ENCODE measurements at places on chromosomes 3 and 15. TPM values are rescaled to one million over a fixed set of nuclear protein-coding genes. Genes with fewer than 3 reads are reported as not detected.

GRCh38 chr3:187739094-187739560, 6.1 kb downstream of the BCL6 start:
- no peak for DNase-seq

Gene KLHL40
- not detected for total RNA-seq

Gene SGO1
- total RNA-seq: 0.63 TPM

- DNase-seq: no peak
These were observed 20.2 kb downstream of the IL17RD start for GRCh38 chr3:57144952-57145351.

- DNase-seq: no peak
These were observed 1.6 kb downstream of the INSYN1 start for GRCh38 chr15:73751511-73751898.

DNA sequence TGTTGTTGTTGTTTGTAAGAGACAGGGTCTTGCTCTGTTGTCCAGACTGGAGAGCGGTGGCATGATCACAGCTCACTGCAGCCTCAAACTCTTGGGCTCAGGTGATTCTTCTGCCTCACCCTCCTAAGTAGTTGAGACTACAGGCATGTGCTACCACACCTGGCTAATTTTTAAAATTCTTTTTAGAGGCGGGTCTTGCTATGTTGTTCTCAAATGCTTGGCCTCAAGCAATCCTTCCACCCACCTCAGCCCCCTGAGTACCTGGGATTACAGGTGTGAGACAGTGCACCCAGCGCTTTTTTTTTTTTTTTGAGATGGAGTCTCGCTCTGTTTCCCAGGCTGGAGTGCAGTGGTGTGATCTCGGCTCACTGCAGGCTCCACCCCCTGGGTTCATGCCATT, 46.7 kb downstream of the TMOD3 start:
- no peak for DNase-seq

Gene TMC3
- not detected for total RNA-seq

- DNase-seq: no peak
These were observed 416.2 kb downstream of the IGSF11 start for GRCh38 chr3:118618247-118619040.

DNA sequence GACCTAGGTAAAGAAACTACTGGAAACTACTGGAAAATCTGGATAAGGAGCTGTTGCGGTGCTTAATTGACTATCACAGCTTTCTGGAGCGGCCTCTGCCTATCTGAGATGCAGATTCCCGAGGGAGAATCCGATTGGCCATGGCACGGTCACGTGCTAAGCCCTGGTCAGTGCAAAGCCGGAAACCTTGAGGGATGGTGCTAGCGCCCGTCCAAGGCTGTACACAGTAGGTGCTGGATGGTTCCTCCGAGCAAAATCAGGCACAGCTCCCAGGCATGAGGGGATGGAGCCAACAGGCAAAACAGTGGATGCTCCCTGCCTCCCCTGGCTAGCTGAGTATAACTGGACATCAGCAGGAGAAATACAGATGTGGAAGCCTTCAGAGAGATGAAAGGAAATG, 238.7 kb upstream of the HES1 start:
- no peak for DNase-seq

GRCh38 chr3:179898024-179898423, 138.7 kb downstream of the PEX5L start:
- DNase-seq: no peak

DNA sequence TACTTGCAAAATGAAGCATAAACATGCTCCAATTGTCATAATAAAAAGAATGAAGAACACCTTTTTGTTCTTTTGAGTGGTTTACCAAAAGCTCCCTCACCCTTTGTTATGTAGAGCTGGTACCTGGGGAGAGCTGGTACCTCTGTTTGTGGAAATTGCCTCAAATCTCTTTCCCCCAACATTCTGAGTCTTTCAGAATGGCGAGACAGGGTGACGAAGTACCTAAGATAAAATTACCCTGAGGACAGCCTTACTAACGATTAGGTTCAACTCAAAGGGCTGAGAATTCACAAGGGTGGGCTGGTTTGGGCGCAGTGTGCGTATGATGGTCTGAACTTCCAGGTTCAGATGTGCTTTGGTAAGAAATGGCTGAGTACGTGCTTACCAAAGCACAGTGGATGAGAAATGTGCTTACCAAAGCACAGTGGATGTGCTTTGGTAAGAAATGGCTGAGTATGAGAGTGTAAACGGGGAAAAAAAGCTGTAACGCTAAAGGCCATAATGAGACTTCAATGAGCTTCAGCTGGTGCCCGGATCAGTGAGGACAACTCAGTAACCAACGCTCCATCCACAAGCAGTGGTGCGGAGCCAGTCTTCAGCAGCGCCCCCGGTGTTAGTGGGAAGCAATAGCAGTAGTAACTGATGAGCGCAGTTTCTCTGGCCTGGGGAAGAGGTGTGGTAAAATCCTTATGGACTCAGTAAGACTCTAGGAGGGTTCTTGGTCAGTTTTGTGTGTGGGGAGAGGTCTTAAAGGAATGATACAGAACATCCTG, 72.3 kb upstream of the LRIG1 start:
- DNase-seq: no peak

DNA sequence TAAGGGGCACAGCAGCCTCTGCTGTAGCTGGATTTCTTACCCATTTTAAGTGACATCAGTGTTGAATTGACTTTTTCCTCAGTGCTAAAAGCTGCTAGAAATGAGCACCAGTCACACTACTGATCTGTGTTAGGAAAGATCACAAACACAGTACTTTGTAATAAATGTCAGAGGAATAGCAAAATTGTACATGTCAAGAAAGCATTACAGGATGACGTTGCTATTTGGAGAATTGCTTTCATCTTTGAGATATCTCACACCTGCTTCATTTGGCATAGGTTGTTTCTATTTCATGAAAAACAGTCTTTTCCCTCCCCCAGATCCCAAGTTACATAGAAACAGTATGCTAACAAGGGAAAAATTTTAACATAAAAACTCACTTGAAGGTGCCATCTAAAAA, 77.8 kb downstream of the SLC25A26 start:
- no peak for DNase-seq

- no peak for DNase-seq
These were observed 14.7 kb downstream of the PAK2 start for GRCh38 chr3:196754091-196754981.

Gene PIF1
- 0.93 TPM for total RNA-seq

GRCh38 chr3:195441992-195442572, 738 bp downstream of the ACAP2 start:
- peak; percentile 61 for DNase-seq

DNA sequence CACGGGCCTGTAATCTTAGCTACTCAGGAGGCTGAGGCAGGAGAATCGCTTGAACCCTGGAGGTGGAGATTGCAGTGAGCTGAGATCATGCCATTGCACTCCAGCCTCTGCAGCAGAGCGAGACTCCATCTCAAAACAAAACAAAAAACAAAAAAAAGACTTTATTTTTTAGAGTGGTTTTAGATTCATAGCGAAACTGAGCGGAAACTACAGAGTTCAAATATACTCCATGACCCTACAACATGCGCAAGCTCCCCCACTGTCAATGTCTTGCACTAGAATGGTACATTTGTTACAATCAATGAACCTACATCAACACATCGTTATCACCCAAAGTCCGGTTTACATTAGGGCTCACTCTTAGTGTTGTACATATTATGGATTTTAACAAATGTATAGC, 2.2 kb upstream of the CRTAP start:
- no peak for DNase-seq

Gene COL7A1
- total RNA-seq: 2.5 TPM

Gene FAM81A
- not detected for total RNA-seq

DNA sequence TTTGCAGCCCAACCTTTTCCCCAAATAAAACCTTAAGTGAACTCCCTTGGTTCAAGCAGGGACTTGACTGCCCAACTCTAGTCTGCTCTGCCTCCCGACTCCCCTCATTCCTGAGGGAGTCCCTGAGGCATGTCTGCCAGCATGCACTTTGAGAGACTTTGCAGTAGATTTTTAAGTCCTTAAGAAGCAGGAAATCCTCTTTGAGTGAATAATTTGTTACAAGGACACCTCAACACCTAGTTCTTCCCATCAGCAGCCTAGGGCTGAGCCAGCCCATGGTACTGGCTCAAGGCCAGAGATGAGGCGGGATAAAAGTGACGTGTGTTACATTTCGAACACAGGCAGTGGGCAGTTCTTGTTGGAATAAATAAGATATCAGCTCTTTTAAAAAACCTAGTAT, 204.3 kb upstream of the SLC2A2 start:
- no peak for DNase-seq

DNA sequence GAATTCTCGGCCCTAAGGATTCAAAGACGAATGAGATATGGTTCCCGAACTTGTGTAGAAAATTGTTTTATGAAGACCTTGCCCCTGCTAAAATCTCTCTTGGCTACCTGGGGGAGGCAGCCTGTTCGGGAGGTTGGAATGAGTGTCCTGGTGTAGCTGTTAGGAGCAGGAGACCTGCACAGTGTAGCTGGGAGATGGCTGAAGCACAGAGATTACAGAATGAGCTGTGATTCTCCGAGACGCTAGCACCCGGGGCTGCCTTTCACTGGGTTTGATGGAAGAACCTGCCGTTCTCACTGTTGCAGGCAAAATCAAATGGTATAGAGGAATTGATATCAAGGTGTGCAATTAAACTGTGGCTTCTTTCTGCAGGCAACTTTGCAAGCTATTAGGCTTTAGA, 68.0 kb downstream of the TRAK1 start:
- no peak for DNase-seq

Gene TLR9
- not detected for total RNA-seq

DNA sequence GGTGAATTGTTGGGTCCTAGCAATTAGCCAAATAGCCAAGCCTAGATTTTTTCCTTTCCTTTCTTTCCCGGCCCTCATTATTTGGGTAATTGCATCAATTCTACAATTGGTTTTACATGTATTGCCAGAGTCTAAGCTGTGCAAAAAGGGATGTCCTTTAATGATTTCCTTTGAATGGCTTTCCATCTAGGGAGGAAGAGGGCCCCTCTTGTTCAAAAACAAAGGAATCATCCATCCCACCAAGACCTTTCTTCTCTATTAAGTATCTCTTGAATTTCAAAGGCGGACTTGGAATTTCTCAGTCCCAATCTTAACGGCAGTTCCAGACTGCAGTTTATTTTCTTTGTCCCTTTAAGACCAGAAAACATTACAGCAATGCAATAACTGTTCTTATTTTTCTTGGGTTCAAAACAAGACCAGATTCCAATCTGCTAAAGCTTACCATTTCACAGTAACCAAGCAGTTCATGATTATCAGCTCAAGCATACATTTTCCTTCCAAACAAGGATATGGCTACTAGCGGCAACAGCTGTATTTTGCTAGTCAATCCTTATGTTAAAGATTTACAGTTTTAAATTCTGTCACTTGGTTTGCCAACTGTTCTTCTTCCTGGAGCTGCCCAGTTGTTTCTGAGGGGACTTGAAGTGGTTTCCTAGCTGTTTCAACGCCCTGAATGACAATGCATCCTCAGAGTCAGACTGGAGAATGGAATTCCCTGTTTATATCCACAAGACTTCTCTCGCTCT, 91.4 kb upstream of the LRIG1 start:
- no peak for DNase-seq

DNA sequence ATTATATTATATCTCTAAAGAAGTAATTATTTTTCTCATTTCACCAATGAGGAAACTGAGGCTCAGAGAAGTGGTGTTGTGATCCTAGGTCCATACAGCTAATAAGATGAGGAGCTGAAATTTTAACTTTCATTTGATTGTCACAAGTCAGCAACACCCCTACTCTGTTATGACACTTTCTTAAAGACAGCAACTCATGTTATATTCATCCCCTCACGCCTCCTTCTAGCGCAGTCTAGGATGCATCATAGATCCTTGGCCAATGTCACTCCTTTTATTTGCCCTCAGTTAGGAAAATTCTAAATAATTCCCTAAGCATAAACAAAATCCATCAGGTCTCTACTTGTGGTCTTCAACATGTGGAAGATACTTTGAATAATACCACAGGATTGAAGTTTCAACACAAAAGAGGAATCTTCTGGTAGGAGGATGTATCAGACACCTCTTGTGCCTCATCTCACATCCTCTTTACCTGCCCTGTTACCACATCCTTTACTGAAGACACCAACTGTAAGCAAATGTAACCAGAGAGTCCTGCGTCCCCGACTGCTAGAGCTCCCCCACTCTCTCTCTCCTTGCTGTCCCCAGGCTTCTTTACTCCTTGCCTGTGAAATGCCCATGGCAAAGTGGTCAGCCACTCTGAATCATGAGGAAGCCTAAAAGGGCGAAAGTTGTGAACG, 53.7 kb downstream of the TRIM42 start:
- DNase-seq: no peak

Gene AMOTL2
- total RNA-seq: 26.8 TPM

DNA sequence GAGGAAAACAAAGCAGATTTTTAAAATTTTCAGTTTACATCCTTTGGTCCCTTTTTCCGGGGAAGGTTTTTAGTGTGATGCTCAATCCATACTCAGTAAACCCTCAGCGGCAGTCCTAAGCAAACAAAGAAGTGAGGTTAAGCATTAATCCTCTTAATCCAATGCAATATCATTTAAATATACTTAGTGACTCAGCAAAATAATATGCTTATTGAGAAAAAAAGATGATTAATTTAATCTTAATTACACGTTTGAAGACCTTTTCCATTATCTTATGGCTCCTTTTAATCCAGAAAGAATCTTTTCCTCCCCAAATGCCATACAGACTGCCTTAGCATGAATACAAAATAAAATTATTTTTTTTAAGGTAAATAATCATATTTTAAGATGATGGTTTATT, at the start of gene GABRR3:
GABRR3 (minus strand) TSS at position 108 of the 400 bp plus-strand sequence. CDS start 328 bp downstream, outside the sequence.
- DNase-seq: no peak

DNA sequence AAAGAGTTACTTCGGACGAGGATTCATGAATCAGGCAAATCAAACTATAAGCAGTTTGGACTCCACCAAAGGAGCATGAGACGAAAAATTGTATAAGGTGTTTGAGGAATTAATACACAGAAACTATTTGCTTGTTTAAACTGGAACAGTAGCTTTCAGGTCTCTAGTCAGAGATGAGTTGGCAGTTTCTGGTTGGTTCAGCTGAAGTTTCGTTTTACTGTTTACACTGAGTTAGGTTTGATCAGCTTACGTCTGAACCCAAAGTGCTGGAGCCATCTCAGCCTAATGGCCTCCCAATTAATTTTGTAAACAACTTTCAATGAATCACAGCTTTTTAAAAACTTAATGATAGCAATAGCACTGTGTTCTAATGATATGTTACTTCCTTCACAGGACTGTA, 703.7 kb downstream of the NLGN1 start:
- DNase-seq: no peak

DNA sequence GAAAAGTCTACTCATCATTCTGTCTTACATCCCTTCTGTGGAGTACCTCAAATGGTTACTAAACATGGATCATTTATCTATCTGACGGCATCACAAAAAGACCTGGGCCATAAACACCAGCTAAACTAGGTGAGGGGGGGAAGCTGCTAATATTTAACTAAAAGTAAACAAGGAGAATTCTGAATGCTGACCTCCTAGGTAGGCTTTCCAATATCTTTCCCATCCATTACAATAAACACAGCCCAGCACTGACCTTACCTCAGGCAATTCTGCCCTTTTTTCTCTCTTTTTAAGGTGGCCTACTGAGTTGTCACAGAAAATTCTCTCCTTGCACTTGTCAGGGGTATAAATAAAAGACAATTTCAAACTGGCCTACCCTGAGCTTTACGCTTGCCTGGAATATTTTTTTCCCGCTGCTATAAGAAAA, 33.1 kb downstream of the USF3 start:
- DNase-seq: peak; percentile 50

Gene SH3GL3
- not detected for total RNA-seq

Gene STXBP5L
- not detected for total RNA-seq

GRCh38 chr3:21672303-21672702, 78.7 kb downstream of the ZNF385D start:
- no peak for DNase-seq

Gene ANKUB1
- not detected for total RNA-seq
